Vagina (tissue), 2 donors: ENCODE measurements at places on chromosomes 5 and 9. TPM values are rescaled to one million over a fixed set of nuclear protein-coding genes. Genes with fewer than 3 reads are reported as not detected.

The DMGDH gene
- total RNA-seq: 4.2 TPM

The STPG3 gene
- total RNA-seq: not detected

The GABRA1 gene
- not detected for total RNA-seq

The CTNNAL1 gene
- 18.2 TPM for total RNA-seq

The BHMT2 gene
- total RNA-seq: 4.2 TPM

The CTNND2 gene
- total RNA-seq: 1.7 TPM

The SPATA31A3 gene
- total RNA-seq: not detected

GRCh38 chr5:180975338-180975737 is 13.3 kb upstream of the BTNL3 start:
- DNase-seq: no peak

DNA sequence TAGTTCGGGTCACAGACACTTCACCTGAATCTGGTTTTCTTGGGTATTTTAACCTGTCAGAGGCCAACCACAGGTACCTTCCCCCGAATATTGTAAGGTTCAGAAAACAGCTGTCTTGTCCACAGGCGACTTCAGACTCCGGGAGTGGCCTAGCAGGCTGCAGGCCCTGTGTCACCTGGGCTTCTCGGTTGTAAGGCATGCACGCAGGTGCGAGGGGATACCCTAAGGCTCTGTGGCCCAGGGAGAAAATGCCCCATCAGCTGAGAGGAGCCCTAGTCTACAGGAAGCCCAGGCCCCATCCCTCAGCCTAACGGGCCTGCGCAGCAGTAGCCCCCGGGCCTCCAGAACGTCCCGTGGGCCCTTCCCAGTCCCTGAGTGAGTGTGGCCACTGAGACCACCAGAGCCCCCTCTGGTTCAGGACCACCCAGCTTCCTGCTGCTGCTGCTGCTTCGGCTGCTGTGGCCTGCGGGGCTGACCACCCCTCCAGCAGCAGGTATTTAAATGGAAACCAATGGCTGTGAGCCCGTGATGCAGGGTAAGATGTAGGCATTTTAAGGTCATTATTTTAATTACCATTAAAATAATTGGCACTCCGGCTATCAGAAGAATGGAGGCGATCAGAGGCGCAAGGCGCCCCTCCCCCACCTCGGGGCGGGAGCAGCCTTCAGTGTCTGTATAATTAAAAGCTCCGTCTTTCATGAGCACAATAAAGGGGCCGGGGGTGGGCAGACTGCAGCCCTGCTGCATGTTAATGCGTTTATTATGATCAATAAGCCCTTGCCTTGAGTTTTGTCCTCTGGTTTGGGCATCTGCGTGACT is 65.4 kb downstream of the PSMB7 start:
- DNase-seq: no peak

DNA sequence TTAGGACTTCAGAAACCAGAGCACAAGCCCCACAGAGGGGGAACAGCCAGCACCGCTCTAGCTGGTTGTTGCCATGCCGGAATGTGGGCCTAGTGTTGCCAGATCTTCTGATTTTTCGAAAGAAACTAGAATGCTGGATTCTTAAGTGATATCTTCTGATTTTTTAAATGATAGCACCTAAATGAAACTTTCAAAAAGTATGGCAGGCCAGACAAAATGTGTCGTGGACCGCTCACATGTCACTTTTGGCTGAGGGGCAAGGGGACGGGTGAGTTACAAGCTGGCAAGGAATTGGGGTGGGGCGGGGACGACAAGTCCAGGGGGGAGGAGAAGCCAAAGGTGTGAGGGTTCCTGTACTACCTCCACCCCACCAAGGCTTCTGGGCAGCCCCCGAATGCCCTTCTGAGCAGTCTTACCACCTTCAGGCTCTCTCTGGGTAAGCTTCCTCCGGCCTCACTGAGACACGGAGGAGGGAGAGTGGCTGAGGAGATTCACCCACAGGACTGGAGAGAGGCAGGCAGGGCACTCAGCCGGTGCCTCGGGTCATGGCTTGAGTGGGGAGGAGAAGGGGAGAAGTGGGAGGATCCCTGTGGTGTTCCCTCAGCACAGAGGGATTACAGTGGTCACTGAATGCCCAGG is 10.3 kb downstream of the B4GALT7 start:
- no peak for DNase-seq

- no peak for DNase-seq
Observed at GRCh38 chr9:132780230-132781007, 97.7 kb downstream of the AK8 start.

DNA sequence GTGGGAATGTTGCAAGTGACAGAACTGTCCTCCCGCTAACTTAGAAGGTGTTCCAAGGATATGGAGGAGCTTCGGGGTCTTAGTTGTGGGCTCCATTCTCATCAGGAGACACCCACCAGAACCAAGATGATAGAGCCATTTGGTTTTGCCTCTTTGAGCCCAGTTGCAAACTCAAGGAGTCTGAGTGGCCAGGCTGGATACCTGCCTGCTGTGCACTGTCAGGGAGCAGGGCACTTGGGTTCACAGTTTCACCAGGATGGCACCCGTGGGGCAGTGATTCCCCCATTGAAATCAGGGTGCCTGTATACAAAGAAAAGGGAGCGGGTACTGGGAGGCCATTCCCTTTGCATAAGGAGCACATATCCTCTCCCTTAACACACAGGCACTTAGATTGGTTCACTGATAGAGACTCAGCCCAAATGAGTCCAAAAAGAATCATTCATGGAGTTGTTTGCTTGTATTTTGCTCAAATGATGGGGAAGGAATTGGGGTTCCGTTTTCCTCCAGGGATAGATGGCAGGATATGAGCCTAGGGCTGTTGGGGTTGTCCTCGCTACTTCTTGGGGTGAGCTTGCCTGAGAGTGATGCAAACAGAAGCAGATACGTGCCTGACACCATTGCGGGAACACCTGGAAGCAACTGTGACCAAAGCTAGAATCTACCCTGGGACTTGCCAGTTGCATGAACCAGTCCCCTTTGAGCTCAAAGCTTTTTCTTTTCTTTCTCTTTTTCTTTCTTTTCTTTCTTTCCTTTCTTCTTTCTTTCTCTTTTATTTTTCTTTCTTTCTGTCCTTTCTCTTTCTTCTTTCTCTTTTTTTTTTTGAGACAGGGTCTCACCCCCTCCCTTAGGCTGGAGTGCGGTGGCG is 1.3 kb upstream of the PRR7 start:
- no peak for DNase-seq

DNA sequence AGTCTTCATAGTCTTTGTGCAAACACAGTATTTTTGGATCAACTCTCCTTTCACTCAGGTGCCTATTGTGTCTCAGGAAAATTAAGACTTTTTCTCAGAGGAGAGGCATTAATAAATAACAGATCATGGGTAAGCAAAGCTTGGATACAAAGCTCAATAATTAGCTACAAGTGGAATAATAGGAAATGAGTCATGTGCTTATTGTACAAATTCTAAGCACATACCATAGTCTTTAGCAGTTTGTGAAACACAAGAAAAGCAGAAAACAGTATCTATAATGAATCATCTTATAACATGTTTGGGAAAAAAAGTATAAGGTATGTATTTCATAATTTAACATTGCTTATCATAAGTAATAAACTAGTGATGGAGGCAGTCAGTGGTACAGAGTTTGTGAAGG is 477.0 kb downstream of the CDH10 start:
- no peak for DNase-seq

DNA sequence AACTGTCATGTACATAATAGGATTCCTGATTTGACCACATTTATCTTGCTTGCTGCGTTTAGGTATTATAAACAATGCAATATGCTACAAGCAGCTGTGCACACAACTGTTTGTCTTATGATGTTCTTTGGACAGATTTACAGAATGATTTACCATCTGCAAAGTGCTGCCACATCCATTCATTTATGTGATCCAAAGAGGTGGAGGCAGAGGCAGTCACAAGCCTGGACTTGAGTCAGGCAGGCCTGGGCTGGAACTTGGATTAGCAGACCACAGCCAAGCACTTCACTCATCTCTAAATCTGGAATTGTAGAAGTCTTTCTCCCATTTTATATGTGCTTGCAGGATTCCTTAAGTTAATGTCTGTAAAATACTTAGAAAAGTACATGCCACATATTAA is 149.0 kb downstream of the INSYN2B start:
- no peak for DNase-seq

DNA sequence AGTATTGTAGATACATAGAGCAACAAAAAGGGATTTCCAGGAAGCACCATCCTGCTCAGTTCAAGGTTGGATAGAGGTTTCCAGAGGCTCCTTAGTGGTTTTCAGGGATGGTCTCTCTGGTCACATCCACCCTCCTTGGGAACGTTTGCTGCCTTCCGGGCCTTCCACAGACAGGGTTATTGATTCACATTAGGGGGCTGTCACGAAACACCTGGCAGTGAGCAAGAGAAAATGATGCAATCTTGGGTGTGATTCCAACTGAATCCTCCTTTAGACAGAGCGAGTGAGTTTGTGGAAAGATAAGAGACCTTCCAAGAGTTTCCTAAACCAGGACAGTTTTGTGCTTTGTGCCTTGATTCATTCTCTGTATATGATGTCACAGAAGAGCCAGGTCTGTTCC is 43.8 kb upstream of the CTSL start:
- DNase-seq: no peak

DNA sequence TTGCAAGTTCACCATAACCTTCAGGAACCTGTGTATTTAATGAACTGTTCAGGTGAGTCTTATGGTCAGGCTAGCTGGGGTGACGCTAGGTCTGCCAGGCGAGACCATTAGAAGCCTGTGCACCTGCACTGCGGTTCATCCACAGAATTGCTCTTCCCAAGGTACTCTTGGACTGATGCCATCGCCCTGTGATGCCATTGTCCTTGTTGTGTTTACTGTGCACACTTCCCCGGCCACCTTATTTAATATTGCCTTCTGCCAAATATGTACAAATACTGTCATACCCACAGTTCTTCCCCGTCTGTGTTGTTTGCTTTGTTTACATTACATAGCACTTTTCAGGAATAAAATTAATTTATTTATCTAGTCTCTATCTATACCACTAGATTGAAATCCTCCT is 66.3 kb downstream of the RCL1 start:
- DNase-seq: no peak

DNA sequence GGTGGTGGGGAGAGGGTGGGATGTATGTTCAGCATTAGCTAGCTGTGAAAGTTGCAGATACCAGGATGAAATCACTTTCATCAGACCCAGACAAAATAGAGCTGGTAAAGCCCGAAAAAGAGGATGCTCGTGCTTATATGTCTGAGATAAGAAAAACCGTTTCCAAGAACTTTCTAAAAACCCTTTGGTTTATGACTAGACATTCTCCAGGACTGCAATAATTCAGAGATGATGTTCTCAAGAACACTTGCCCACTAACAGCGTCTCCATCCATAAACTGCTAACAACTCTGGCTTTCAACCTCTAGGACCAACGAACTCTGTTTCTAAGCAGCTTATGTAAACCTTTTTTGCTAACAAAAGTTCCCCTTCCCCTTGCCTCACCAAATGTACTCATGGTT is 8.4 kb upstream of the AMACR start:
- DNase-seq: no peak

DNA sequence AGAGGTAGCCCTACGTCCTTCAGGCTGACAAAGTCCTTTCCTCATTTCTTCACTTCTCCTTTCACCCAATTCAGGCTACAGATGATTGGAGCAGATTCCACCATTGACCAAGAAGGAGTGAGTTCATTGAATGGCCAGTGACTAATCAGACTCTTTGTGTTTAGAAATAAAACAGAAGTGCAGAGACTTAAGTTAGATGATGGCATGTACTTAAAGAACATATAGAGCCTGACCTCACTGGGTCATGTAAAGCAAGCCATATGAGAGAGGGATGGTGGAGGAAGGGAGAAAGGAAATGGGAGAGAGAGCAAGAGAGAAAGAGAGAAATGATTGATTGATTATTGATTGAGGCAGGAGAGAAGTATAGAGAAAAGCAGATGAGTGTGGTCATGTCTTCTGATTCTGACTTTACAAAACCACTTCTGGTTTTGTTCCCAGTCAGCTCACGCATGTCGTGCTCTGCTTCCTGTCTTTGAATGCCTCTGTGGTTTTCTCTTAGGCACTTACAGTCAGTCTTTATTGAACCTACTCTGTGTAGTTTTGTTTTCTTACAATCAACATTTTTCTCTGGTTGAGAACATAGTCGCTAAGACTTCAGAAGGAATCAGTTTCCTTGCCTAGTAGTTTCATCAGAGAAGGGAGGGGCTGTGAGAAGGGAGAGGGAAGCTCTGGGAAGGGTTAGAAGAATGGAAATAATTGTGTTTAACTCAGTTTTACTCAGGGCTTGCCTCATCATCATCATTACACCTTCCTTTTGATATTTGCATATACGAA is 149.2 kb upstream of the KLF9 start:
- DNase-seq: no peak

DNA sequence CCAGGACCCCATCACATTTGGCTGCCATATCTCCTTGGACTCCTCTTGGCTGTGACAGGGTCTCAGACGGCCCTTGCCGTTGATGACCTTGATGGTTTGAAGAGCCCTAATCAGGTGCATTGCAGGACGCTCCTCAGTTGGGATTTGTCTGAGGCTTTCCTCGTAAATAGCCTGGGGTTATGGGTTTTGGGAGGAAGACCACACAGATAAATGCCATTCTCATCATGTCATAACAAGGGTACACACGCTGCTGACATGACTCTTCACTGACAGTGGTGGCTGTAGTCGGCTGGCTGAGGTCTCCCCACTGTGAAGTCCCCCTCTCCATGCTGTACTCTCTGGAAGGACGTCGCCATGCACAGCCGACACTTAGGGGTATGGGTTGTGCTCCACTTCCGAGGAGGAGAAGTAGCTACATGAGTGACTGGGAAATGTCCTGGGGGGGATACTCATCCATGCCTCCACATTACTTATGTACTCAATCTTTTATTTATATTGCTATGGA is 42.9 kb upstream of the SPTLC1 start:
- DNase-seq: peak; percentile 56

DNA sequence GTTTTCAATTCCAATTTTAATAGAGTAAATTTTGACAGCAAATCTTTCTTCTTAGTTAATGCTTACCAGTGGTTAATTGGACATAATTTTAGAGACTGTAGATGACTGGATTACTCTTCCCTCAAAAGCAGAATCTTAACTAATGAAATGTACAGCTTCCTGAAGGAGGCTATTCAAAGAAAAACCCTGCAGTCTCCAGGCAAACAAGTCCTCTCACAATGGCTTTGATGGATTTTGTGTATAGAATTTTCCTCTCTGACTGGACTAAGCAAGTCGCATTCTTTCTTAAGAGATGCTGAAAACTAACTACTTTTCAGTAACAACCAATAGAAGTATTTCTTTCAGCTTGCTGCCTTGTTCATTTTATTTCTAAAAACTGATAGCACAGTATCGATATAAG is 35.7 kb upstream of the TMED7 start:
- DNase-seq: no peak

DNA sequence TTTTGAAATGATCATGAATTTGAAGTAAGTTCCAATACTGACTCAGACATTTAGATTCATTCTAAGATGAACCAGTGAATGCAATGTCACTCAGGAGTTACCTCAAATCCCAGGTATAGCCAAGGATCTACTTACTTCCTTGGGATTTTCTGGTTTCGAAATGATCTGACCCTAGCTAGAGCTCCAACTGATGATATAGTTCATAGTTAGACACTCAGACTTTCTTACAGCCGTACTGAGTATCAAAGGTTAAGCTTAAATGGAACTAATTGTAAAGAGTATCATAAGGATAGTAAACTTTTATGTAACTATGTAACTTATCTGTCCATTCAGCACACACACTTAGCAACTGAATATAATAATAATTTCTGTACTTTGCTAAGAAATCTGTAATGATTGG is 84.0 kb upstream of the FSD1L start:
- no peak for DNase-seq
